ENCODE measurements at places on chromosomes 6 and 20. TPM values are rescaled to one million over a fixed set of nuclear protein-coding genes. Genes with fewer than 3 reads are reported as not detected.

DNA sequence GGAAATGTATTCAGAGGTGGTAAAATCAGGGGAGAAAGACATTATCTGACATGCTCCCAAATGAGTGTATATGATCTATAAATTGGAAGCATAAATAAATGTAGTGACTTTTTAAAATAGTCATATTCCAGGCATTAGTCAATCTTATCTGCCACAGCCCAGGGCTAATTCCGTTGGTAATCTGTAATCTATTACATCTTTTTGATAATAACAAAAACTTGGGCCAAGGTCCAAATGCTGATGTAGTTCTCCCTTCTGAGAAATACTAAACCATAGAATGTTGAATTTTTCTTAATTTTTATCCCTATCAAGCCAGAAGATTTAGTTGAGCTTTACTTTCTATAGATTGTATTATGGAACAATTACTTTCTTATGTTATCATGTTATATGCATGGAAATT, 1279.8 kb downstream of the EPHA7 start:
- DNase-seq = no peak
- no peaks in the 10 kb centered on the region for H3K27me3 ChIP-seq
- H3K4me1 ChIP-seq = no peaks in the 10 kb centered on the region
- H3K4me3 ChIP-seq = no peak overlapping the region
- no peak overlapping the region for H3K27ac ChIP-seq

DNA sequence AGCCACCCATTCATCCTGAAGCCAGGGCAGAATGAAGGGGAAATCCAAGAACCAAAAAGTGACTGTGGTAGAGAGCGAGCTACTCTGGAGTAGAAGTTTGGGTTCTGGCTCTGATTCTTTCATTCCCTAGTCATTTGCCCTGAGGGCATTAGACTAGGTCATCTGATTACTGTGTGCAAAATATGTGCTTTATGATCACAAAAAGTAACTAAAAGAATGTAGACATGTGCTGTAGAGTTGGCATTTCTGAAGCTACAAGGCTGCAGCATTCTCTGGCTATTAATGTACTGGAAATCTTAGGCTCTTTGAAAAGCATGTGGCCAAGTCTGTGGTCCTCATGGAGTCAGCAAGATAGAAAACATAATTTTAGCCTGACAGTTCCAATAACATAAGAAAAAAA, 94.2 kb downstream of the TBC1D7 start:
- H3K36me3 ChIP-seq = no peaks in the 10 kb centered on the region
- H3K27ac ChIP-seq = no peak overlapping the region
- DNase-seq = no peak
- peaks cover 2% of the 10 kb centered on the region for H3K27me3 ChIP-seq
- H3K4me3 ChIP-seq = no peak overlapping the region
- peaks cover 10% of the 10 kb centered on the region for H3K4me1 ChIP-seq

GRCh38 chr20:12383821-12384220, 466.1 kb downstream of the BTBD3 start:
- H3K4me1 ChIP-seq = no peaks in the 10 kb centered on the region
- no peak overlapping the region for H3K4me3 ChIP-seq
- H3K27ac ChIP-seq = no peak overlapping the region
- H3K36me3 ChIP-seq = no peaks in the 10 kb centered on the region
- no peak for DNase-seq

DNA sequence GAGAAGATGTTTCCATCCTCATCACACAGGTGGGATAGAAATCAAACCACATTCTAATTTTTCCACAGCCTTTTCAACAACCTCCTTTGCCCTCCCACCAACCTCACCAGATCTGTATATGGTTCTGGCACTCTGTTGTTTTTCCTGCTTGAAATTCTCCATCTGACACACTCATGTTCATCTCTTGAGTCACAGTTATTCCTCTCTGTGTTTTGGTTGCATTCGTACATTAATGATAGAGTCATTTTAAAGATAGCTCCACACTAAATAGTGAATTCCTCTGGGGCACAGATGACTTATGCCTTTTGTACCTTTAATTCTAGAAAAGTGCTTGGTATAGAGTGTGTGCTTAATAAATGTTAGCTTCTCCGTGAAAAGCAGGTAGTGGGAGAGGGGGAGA, 1.4 kb upstream of the GCLC start:
- no peak overlapping the region for H3K27ac ChIP-seq
- H3K4me3 ChIP-seq = no peak overlapping the region
- H3K4me1 ChIP-seq = peaks cover 55% of the 10 kb centered on the region
- no peaks in the 10 kb centered on the region for H3K27me3 ChIP-seq
- no peak for DNase-seq

- no peak for DNase-seq
- H3K36me3 ChIP-seq = peaks cover 20% of the 10 kb centered on the region
- H3K27ac ChIP-seq = no peak overlapping the region
- peaks cover 12% of the 10 kb centered on the region for H3K4me1 ChIP-seq
- no peak overlapping the region for H3K4me3 ChIP-seq
Measured at GRCh38 chr6:87641065-87641692, 51.2 kb downstream of the ORC3 start.

DNA sequence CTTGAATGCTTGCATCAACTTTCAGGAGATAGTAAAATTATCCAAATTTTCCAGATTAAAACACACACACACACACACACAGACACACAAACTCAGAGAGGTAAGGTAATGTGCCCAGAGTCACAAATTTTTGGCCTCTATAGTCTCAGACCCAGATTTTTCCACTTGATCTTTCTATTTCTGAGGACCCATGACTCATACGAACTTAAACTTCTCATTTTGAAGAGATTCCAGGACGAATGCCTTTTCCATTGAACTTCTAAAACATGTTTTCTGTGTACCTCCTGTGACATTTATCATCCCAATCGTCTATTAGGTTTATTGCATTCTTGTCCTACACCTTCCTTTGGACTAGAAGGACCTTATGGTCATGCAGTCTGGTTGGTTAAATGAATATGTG, 172.9 kb upstream of the COL21A1 start:
- H3K27ac ChIP-seq = no peak overlapping the region
- peaks cover 9% of the 10 kb centered on the region for H3K27me3 ChIP-seq
- no peak for DNase-seq
- no peaks in the 10 kb centered on the region for H3K4me1 ChIP-seq
- no peak overlapping the region for H3K4me3 ChIP-seq

DNA sequence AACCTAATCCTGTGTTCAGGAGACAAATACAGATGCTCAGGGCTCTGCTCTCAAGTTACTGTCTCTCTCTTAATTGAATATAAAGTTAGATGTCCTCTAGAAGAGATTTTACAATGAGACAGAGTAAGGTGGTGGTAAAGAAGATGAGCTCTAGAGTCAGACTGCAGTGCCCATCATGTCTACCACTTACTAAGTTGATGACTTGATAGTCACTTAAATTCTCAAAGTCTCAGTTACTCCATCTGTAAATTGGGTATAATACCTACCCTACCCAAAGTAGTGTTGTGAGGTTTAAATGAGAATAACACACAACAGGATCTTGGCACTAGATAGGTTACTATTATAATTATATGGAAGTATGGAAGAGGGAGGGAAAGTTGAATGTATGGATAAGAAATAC, 1.6 kb downstream of the DHX35 start:
- no peak overlapping the region for H3K4me3 ChIP-seq
- no peaks in the 10 kb centered on the region for H3K27me3 ChIP-seq
- H3K27ac ChIP-seq = no peak overlapping the region
- peaks cover 7% of the 10 kb centered on the region for H3K36me3 ChIP-seq
- DNase-seq = no peak
- peaks cover 32% of the 10 kb centered on the region for H3K4me1 ChIP-seq

DNA sequence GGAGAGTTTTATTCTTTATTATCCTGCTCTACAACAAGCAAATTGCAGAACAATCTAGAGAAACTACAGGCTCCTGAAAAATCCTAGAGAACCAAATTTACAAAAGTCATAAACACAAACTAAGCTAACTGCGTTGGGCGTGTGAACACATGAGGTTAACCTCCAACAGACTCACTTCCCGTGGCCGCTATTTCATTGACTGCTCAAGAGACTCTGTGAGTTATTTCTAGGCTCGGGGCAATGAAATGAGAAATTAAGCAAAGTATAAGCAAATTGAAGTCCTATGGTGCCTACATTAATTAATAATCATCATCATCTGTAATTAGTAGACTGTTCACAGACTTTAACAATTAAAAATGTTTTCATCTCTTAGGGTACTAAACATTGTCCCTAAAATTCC, 100.0 kb downstream of the MBOAT1 start:
- H3K27ac ChIP-seq = no peak overlapping the region
- H3K4me3 ChIP-seq = no peak overlapping the region
- H3K36me3 ChIP-seq = peaks cover 2% of the 10 kb centered on the region
- no peaks in the 10 kb centered on the region for H3K4me1 ChIP-seq
- no peaks in the 10 kb centered on the region for H3K27me3 ChIP-seq

DNA sequence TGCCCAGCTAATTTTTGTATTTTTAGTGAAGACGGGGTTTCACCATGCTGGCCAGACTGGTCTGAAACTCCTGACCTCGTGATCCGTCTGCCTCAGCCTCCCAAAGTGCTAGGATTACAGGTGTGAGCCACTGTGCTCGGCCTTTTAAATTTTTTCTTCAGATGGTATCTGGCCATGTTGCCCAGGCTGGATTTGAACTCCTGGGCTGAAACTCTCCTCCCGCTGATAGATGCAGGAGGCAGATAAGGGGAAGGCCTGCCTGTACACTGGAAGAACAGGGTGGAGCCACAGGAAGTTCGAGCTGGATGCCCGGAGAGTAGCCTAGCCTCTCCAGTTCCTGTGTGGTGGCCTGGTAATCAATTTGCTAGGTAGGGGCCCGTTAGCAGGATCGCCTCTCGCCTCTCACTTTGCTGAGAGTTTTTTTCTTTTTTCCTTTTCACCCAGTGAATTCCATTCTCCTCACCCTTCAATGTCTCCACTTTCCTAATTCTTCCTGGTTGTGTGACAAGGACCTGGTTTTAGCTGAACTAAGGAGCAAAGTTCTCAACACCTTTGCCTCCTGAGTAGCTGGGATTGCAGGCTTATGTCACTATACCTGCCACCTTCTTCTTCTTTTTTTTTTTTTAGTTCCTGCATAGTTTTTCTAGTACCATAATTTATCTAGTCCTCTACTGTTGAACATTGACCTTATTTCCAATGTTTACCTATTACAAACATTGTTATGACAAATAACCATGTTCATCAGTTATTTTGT, 19.4 kb upstream of the ITCH start:
- H3K4me1 ChIP-seq = no peaks in the 10 kb centered on the region
- H3K27me3 ChIP-seq = no peaks in the 10 kb centered on the region
- no peaks in the 10 kb centered on the region for H3K36me3 ChIP-seq
- no peak overlapping the region for H3K4me3 ChIP-seq

- H3K4me3 ChIP-seq = no peak overlapping the region
- no peaks in the 10 kb centered on the region for H3K36me3 ChIP-seq
- peaks cover 2% of the 10 kb centered on the region for H3K27me3 ChIP-seq
- no peak for DNase-seq
Measured at GRCh38 chr6:24089736-24090135, 36.3 kb upstream of the NRSN1 start.

DNA sequence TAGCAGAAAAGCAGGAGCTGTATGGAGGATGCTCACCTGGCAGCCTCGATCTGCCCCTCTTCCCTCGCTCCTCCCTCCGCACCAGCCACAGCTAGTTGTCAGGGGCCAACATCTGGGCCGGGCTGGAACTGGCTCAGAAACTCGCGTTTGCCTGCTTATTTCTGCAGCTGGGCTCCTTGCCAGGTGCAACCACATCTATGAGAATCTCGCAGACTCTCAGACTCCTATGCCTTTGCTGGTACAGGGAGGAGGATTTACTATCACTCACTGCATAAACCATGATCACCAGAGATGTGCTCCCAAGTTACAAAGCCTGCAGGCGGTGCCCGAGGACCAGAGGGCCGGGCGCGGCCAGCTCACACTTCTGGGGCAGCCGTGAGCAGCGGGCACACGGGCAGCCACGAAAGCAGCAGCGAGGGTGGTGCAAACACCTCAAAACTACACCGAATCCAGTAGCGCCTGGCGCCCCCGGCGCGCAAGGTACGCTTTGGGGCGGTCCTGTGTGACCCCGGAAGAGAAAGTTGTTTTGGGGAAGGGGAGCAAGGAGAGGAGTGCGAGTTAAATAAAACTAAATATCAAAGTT, 577 bp upstream of the LRRC1 start:
- DNase-seq = peak; percentile 61
- peaks cover 19% of the 10 kb centered on the region for H3K27me3 ChIP-seq
- peak overlapping the region; percentile 62 for H3K27ac ChIP-seq
- no peaks in the 10 kb centered on the region for H3K36me3 ChIP-seq

Gene PSORS1C2
- not detected for total RNA-seq

Gene OPRM1
- total RNA-seq = not detected

Gene TMEM74B
- total RNA-seq = 0.17 TPM

Gene PRKN
- 0.72 TPM for total RNA-seq

Gene KCNQ5
- 12.0 TPM for total RNA-seq

Gene SLX4IP
- 5.2 TPM for total RNA-seq
